A172 (cell line): ENCODE measurements at places on chromosomes 16 and 17. TPM values are rescaled to one million over a fixed set of nuclear protein-coding genes. Genes with fewer than 3 reads are reported as not detected.

The RAB11FIP4 gene
- total RNA-seq: 2.2 and 2.6 TPM in 2 replicates

The CHST6 gene
- total RNA-seq: not detected in 2 replicates

- no peak for DNase-seq
Observed at GRCh38 chr17:51120357-51120738, 320 bp downstream of the SPAG9 start.

DNA sequence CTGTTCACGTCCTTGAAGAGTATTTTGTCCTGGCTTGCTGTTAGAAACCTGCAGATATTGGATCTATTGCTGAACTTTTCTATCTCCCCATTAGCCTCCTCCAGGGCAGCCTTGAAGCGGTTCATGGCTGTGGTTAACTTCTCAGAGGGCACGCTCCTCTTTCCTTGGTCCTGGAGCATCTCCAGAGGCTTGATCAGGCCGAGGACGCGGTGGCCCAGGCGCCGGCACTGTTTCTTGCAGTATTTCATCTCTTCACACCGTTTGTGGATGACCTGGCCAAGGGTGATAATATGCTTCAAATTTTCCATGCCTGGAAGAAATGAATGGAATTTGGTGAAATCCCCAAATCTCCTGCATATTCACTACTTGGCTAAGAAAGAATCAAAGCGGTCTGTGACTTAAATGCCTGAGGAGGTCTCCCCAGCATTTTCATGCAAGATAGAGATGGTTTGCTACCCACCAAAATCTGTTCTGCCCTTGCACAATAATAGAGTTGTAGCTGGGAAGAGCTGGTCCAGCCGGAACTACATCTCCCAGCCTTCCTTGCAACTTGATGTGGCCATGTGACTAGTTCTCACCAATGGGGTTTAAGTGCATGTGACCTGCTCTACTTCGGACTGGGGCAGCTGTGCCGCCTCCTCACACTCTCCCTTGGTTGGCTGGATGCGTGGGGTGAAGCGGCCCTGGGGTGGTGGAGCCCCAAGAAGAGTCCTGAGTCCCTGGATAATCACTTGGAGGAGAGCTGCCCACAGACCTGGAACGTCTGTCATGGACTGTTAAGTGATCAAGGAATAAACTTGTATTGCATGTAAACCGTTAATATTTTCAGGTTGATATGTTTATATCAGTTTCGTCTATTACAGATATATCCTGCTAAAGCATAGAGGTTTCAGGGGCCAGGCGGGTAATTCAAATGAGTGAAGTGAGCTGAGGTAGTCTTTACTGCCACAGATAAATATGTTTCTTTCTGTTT lies 4.9 kb downstream of the MLKL start:
- peak; percentile 94 for DNase-seq

The GPRC5C gene
- total RNA-seq: 2.7 and 5.9 TPM in 2 replicates

The PLA2G10 gene
- not detected in 2 replicates for total RNA-seq

GRCh38 chr16:6642271-6642670 lies 690.4 kb upstream of the RBFOX1 start:
- DNase-seq: no peak

- no peak for DNase-seq
Observed at GRCh38 chr17:46765453-46765852, 53.0 kb downstream of the WNT3 start.

The OR1G1 gene
- not detected in 2 replicates for total RNA-seq
